ENCODE measurements at places on chromosomes 1 and 21. TPM values are rescaled to one million over a fixed set of nuclear protein-coding genes. Genes with fewer than 3 reads are reported as not detected.

MEF2D gene
- total RNA-seq = 227 TPM

PROK1 gene
- total RNA-seq = not detected

SLC16A4 gene
- 0.24 TPM for total RNA-seq

PGLYRP3 gene
- total RNA-seq = not detected

COL8A2 gene
- total RNA-seq = not detected

KRTAP11-1 gene
- total RNA-seq = not detected

RUNX1 gene
- 39.3 TPM for total RNA-seq

CTSS gene
- total RNA-seq = 63.0 TPM

RNF2 gene
- total RNA-seq = 13.6 TPM

WDR26 gene
- 181 TPM for total RNA-seq

PTPRU gene
- total RNA-seq = 0.25 TPM

FMO3 gene
- not detected for total RNA-seq

PTPN7 gene
- 106 TPM for total RNA-seq

IGSF9 gene
- total RNA-seq = not detected

ZNF593OS gene
- total RNA-seq = not detected

SH2D2A gene
- total RNA-seq = 85.6 TPM

OR2W3 gene
- not detected for total RNA-seq

S100A9 gene
- 2.0 TPM for total RNA-seq

CBR1 gene
- total RNA-seq = 5.0 TPM

GABPA gene
- total RNA-seq = 21.3 TPM

TNFRSF14 gene
- 158 TPM for total RNA-seq

CERS2 gene
- 74.5 TPM for total RNA-seq

ILDR2 gene
- 0.50 TPM for total RNA-seq

KPRP gene
- not detected for total RNA-seq

TENT5C gene
- 150 TPM for total RNA-seq

CD2 gene
- 97.8 TPM for total RNA-seq

KAZN gene
- not detected for total RNA-seq

ERO1B gene
- total RNA-seq = 16.2 TPM

SLC6A9 gene
- not detected for total RNA-seq

ARHGEF16 gene
- not detected for total RNA-seq

MAP3K21 gene
- 0.73 TPM for total RNA-seq

PGLYRP4 gene
- total RNA-seq = not detected

RAB7B gene
- total RNA-seq = not detected

ANKRD35 gene
- total RNA-seq = not detected

SPATA45 gene
- total RNA-seq = not detected

MIXL1 gene
- total RNA-seq = not detected

KCNT2 gene
- not detected for total RNA-seq

CLCA2 gene
- total RNA-seq = not detected

C1orf53 gene
- total RNA-seq = not detected

B4GALT3 gene
- total RNA-seq = 33.8 TPM

LAMTOR5 gene
- 109 TPM for total RNA-seq

CR1 gene
- 7.2 TPM for total RNA-seq

SUMO3 gene
- 87.3 TPM for total RNA-seq
